ENCODE measurements at places on chromosomes 2 and 18. TPM values are rescaled to one million over a fixed set of nuclear protein-coding genes. Genes with fewer than 3 reads are reported as not detected.

DNA sequence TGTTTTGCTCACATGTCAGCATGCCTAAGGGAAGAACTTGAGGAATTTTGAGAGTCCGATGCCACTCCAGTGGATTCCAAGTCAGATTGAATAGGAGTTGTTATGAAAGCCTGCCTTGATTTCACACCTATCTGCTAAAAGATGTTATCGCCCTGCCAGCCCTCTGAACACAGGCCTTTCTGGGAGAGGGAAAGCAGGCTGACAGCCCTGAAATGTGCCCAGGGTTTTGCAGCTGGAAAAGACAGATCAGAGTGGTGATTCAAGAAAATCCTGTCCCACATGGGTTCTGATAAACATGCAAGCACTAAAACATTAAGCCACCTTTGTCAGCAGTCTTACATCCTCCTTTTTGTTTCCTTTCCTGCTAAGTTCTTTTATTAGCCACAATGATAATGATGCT is 1752.9 kb upstream of the CELF4 start:
- H3K4me1 ChIP-seq = peaks cover 4% of the 10 kb centered on the region
- no peaks in the 10 kb centered on the region for H3K27me3 ChIP-seq
- no peak overlapping the region for H3K4me3 ChIP-seq
- DNase-seq = no peak
- no peaks in the 10 kb centered on the region for H3K36me3 ChIP-seq

ALPG gene
- 0.88 TPM for total RNA-seq

GRCh38 chr2:30796699-30797098 is 10.5 kb downstream of the CAPN13 start:
- H3K36me3 ChIP-seq = no peaks in the 10 kb centered on the region
- no peak overlapping the region for H3K4me3 ChIP-seq
- peaks cover 13% of the 10 kb centered on the region for H3K27me3 ChIP-seq
- DNase-seq = no peak

DNA sequence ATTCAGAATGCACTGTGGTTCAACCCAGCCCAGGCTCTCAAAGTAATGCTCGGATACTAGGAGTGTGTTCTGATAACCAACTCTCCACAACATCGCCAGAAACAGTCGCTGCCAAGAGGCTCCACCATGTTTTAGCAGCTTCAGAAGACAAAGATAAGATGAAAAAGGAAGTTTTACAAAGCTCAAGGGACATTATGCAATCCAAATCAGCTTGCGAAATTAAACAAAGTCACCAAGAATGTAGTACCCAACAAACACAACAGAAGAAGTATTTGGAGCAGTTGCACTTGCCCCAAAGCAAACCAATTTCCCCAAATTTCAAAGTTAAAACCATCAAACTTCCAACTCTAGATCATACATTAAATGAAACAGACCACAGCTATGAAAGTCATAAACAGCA is 360.9 kb downstream of the XIRP2 start:
- H3K27ac ChIP-seq = no peak overlapping the region
- DNase-seq = no peak
- H3K4me1 ChIP-seq = no peaks in the 10 kb centered on the region
- H3K27me3 ChIP-seq = no peaks in the 10 kb centered on the region
- no peaks in the 10 kb centered on the region for H3K36me3 ChIP-seq

- DNase-seq = no peak
- H3K4me3 ChIP-seq = no peak overlapping the region
- no peaks in the 10 kb centered on the region for H3K36me3 ChIP-seq
- H3K27ac ChIP-seq = no peak overlapping the region
- H3K4me1 ChIP-seq = peaks cover 7% of the 10 kb centered on the region
- peaks cover 16% of the 10 kb centered on the region for H3K27me3 ChIP-seq
These were observed 173.9 kb upstream of the PID1 start for GRCh38 chr2:229445019-229445418.

- no peak for DNase-seq
- H3K4me3 ChIP-seq = peak within 1 kb of the TSS; percentile 84
- H3K36me3 ChIP-seq = no peaks in the 10 kb centered on the region
- H3K27ac ChIP-seq = no peak within 1 kb of the TSS
- peaks cover 86% of the 10 kb centered on the region for H3K27me3 ChIP-seq
- no peaks in the 10 kb centered on the region for H3K4me1 ChIP-seq
These were observed at the start of gene ST8SIA3 for GRCh38 chr18:57352271-57352701. ST8SIA3 (plus strand) TSS chr18:57352557; CDS start chr18:57352847, 290 bp downstream.

DNA sequence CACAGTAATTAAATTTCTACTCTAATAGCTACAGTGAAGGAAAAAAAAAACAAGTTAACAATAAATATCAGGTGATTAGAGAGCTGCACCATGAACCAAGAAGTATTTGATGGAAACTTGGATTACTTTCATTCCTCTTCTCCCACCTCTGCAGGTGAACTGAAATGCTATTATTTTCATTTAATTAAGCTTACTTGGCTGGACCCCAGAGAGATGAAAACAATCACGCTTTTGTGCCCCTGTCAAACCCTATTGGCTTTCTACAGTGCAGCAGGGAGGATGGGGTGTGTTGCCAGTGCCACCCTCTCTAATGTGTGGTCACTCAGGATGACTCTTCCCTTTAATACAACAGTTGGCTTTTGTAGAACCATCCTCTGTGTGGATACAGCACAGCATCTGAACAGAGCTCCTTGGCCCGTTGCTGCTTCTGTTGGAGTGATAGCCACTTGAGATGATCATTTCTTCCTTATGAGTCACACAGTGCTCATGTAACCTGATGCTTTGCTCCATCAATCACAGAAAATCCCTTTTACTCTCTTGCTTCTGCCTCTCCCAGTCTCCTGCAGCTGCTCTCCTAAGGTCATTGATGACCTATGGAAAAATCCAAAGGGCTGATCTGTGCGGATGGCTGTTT is 5.5 kb upstream of the ARL4C start:
- peaks cover 5% of the 10 kb centered on the region for H3K27me3 ChIP-seq
- peaks cover 10% of the 10 kb centered on the region for H3K4me1 ChIP-seq
- DNase-seq = no peak
- no peaks in the 10 kb centered on the region for H3K36me3 ChIP-seq
- no peak overlapping the region for H3K27ac ChIP-seq

- no peak for DNase-seq
- H3K4me1 ChIP-seq = peaks cover 9% of the 10 kb centered on the region
- no peaks in the 10 kb centered on the region for H3K27me3 ChIP-seq
- H3K27ac ChIP-seq = no peak overlapping the region
- no peaks in the 10 kb centered on the region for H3K36me3 ChIP-seq
These were observed 164.3 kb downstream of the RPIA start for GRCh38 chr2:88855620-88856408.

DNA sequence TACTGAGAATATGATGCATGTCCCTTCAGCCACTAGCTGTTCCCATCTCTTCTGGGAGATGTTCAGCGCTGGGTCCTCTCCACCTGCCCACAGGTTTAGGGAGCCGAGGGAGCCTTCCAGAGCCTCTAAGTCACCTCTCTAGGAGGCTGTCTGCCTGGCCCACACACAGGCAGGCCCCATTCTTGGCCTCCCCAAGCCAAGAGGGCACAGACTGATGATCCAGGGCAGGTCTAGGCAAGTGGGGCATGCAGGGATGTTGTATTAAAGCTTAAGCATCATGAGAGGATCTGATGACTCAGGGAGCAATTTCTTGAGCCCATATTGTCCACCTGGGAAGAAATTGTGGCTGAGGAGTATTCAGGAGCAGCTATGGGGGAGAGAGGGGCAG is 19.9 kb downstream of the TMSB10 start:
- peaks cover 8% of the 10 kb centered on the region for H3K27me3 ChIP-seq
- H3K27ac ChIP-seq = no peak overlapping the region
- DNase-seq = no peak
- peaks cover 11% of the 10 kb centered on the region for H3K4me1 ChIP-seq
- peak overlapping the region; percentile 86 for H3K4me3 ChIP-seq
- no peaks in the 10 kb centered on the region for H3K36me3 ChIP-seq

GRCh38 chr2:226963528-226963927 is 127.7 kb downstream of the RHBDD1 start:
- no peaks in the 10 kb centered on the region for H3K4me1 ChIP-seq
- peaks cover 3% of the 10 kb centered on the region for H3K36me3 ChIP-seq
- no peak overlapping the region for H3K27ac ChIP-seq
- DNase-seq = no peak

HOXD4 gene
- 37.0 TPM for total RNA-seq

DNA sequence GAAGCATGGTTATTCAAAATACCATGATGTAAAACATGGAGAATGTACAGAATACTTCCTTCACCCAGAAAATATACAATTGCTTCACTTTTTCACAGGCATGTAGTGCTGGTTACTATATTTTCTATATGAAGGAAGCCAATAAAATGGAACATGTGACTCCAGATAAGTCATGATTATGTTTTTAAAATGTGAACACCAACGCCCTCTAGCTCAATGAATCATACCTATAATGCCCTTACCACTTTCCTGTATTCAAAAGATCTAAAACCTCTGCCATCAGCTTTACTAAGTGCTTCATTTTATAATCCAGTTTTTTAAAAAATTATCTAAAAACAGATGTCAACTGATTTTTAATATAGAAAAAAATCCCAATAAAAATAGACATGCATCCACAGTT is 59.9 kb downstream of the SMAD2 start:
- no peak overlapping the region for H3K27ac ChIP-seq
- no peaks in the 10 kb centered on the region for H3K27me3 ChIP-seq
- DNase-seq = no peak
- peaks cover 21% of the 10 kb centered on the region for H3K36me3 ChIP-seq
- H3K4me3 ChIP-seq = no peak overlapping the region

DNA sequence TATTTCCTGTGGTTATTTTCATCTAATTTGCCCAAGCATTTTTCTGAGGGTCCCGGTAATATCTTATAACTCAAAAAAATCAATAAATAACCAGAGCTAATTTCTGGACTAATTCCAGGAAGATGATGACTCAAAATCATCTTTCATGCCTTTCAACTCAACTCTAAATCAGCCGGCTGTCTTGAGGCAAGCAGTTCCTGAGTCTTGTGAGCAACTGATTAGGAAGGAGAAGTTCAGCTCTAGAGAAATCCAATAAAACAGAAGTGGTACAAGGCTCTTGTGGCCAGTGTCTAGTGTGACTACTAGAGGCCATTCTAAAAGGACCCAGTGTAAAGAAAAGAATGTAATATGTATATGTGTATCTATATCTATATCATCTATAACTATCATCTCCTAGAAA is 890.4 kb downstream of the TRIB2 start:
- no peak for DNase-seq
- H3K36me3 ChIP-seq = no peaks in the 10 kb centered on the region
- no peaks in the 10 kb centered on the region for H3K4me1 ChIP-seq
- no peaks in the 10 kb centered on the region for H3K27me3 ChIP-seq

- no peaks in the 10 kb centered on the region for H3K36me3 ChIP-seq
- DNase-seq = no peak
- no peak overlapping the region for H3K27ac ChIP-seq
These were observed 12.0 kb upstream of the GALM start for GRCh38 chr2:38653715-38654527.
